ENCODE measurements at places on chromosomes 5 and 9.
A peak's percentile ranks its signal among the peaks of the same experiment; 100 is the strongest.

GRCh38 chr5:95949810-95950209, 11.8 kb downstream of the ELL2 start:
- no peak for DNase-seq

DNA sequence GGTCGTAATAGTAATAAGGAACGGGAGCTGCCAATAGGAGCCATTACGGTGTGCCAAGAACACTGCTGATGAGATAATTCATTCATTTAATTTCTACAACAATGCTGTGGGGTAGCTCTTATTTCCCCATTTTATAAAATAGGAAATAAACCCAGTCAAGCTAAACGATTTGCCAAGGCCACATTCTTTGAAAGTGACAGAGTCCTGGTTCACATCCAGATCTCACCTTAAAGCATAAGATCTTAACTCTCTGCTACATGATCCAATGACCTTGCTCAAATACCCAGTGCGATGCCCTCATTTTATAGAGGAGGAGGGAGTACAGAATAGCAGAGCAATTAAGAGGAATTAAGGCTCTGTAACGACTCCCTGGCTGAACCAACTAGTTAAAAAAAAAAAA, 5.0 kb downstream of the PDE6A start:
- peak; percentile 27 for DNase-seq

DNA sequence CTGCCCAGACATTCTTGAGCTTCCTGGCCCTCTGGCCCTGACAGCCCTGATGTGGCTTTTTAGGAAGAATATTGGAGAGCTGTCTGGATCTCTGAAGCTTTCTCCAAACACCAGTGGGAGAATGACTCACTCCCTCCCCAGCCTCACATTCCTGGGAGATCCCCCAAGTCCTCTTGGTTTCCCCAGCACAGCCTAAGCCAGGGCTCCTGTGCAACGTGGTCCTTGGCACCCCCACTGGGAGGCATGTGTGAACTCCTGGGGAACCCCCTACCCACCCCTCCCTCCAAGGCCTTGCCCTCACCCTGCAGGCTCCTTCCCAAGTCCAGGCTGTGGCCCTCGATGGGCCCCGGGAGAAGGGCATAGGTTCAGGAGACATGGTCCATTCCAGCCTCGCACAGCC, 12.7 kb downstream of the GLIPR2 start:
- no peak for DNase-seq

DNA sequence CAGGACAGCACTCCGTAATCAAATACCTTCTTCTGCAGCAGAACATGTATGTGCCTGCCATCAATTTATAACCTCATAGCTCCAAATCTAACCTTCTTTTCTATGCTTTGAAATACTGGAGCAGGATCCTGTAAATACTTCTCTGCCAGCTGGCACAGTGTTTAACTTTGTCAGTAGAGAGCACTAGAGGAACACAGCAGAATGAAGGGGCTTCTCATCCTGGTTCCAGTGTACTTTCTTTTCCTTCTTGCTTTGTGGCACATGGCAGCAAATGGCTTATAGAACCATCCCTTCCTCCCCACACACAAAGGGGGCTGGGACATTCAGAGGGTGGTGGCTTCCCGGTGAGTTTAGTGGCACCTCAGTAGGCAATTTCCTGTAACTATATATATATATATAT, 3.8 kb upstream of the FBXW11 start:
- DNase-seq, result no peak

- DNase-seq, result no peak
Measured at GRCh38 chr9:84701801-84702200, 32.3 kb downstream of the NTRK2 start.

DNA sequence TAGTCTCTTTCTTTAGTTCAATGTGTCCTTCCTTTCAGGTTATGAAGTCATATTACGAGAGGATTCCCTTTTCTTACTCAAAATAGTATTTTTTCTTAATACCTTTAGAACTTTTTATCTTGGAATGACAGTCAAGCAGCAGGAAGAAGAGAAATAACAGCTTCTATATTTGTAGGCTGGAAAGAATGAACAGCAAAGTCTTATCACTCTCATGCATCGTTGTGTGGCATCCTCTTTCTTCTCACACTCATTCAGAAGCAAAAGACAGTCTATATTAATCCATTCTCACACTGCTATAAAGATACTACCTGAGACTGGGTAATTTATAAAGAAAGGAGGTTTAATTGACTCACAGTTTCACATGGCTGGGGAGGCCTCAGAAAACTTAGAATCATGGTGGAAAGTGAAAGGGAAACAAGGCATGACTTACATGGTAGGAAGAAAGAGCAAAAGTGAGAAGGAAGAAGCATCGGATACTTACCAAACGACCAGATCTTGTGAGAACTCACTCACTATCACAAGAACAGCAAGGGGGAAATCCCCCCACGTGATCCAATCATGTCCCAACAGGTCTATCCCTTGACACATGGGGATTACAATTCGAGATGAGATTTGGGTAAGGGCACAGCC, 1646.1 kb upstream of the CDH6 start:
- no peak for DNase-seq

- DNase-seq, result no peak
Measured at GRCh38 chr5:35783551-35783950, 73.1 kb upstream of the IL7R start.

DNA sequence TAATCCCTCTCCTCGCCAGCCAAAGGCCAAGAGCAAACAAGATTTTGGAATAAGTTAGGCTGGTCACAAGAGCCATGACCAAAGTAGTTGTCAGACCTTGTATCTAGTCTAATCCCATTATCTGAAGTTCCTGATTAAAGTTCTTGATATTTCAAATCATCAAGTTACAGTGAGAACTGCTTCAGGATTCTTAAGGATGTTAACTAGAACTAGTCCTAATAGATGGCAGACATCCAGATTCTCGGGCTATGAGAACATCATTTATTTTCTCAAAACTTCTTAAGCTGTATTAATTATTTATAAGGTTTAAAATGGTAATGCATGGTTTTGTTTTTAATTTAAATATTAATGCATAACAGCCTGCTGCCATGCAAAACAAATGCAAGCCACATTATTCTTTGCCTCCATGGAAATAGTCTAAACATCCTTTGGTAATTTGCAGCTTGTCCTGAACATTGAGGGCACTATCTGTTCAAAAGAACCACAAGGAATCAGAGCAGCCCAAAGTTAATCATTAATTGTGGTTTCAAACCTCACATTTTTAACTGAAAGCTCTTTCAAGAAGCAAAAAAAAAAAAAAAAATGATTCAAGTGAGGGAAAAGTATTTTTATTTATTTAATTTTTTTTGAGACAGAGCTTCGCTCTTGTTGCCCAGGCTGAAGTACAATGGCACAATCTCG, 95.1 kb downstream of the TTC39B start:
- DNase-seq, result no peak

- no peak for DNase-seq
Measured at GRCh38 chr9:84897362-84898094, 228.0 kb downstream of the NTRK2 start.

GRCh38 chr9:135259273-135259672, 171.8 kb downstream of the OLFM1 start:
- DNase-seq, result no peak

GRCh38 chr5:120236360-120236759, 227.7 kb upstream of the PRR16 start:
- DNase-seq, result no peak

DNA sequence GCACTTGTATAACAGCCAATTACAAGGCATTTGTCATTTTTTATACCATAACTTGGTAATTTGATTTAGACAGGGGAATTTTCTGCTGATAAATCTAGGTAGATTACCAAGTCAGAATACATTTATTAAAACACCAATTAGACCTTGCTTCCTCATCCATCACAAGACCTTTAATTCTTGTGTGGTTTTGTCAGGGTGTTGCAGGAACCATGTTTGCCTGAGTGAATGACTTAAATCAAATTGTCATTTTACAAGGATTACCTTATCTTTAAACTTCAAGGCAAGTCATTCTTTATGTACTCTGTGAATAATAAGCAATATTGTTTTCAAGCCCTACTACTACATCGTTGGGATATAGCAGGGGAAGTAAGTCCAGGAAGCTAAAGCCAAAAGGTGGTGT, 257.7 kb downstream of the KCTD16 start:
- DNase-seq, result no peak

DNA sequence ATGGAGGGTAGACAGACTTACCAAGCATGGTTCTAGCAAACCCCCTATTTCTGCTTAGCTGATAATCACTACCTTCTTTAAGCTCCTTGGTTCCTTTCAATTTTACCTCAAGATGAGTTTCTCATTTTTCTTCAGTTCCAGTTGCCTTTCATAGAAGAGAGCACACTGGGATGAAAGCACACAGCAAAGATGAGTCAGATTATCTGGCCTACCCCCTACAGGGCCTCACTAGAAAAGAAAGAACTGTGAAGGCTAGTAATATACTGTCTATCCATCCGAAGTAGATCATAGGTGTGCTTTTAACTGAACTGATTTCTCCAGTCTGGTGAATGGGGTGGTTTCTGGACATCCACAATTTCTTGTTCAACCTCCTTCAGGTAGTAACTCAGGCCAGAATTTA, 122.5 kb downstream of the TRPM3 start:
- DNase-seq, result no peak

DNA sequence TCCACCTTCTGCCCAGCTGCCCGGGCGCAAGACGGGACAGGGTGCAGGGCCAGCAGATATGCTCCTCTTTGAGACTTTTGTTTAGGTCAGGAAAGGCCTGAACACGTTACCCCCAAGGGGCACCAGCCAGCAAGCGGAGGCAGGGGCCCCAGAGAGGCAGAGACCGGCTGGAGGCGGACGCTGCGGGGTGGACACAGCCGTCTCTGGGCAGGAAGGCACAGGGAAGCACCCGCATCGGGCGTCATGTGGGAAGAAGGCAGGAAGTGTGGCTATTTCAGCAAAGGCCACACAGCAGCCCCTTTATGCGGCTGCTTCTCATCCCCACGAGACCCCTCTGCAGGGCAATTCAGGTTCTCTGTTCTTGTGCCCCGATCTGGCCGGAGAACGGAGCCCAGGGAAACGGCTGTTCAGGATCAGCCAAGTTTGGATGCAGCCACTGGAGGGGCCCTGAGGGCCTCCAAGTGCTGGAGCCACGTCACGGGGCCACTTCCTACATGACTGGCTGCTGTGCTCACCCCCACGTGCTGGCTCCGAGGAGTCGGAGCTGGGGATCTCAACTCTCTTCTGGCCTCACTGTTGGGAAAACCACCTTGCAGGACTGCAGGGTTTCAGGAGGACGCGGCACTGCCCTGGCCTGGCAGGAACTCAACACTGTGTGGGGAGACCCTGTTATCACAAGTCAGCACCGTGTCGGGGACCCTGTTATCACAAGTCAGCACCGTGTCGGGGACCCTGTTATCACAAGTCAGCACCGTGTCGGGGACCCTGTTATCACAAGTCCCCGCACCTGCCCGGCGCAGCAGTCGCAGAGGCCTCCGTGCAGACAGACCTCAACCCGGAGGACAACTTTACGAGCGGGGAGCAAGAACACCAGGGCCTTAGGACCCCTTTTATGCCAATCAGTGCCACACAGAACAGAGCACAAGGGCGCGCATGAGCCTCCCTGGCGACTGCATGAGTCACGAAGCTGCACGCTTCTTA, 44.4 kb downstream of the SLC12A7 start:
- DNase-seq, result no peak

DNA sequence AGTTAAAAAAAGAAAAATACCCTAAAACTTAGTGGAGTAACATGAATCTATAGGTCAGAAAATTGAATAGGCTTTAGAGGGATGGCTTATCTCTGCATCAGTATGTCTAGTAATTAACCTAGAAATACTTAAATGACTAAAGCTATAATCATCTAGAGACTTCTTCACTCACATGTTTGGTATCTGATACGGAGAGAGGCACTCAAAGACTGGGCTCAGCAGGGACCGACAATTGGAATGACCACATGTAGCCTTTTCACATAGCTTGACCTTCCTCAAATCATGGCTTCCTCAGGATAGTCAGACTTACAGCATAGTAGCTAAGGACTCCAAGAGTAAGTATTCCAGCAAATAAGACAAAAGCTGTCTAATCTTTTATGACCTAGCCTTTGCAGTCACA, 105.3 kb upstream of the RORB start:
- DNase-seq, result no peak

DNA sequence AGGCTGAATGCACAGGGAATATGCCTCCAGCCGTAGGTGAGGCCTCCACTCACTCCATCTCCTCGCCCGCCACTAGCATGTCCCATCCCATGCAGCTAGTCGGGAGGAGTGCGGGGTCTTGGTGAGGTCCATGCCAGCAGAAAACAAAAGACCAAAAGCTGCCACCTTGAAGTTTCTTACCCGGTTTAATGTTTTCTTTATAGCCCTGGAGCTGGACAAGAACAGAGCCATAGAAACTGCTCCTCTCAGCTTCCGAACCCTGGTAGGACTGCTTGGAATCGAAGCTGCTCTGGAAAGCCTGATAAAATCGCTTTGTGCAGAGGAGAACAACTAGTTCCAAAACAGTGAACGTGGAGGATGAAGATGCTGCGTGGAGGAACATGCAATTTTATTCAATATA, 57.1 kb downstream of the IPPK start:
- no peak for DNase-seq

Measured in inflammatory macrophage (primary cell).